Activated T-helper 2 cell treated with anti-CD3 and anti-CD28 coated beads, Interferon-gamma antibody, Interleukin-2, Interleukin-4, amounts not matched to agents 10 μg/mL and 5 μg/mL and 100 μg/mL, durations not matched to agents 14 hours and 24 hours and 36 hours (primary cell): ENCODE measurements at places on chromosomes 4 and X.

- no peak overlapping the region for H3K27ac ChIP-seq
- peaks cover 18% of the 10 kb centered on the region for H3K27me3 ChIP-seq
- H3K36me3 ChIP-seq, result no peaks in the 10 kb centered on the region
- DNase-seq, result no peak
- no peak overlapping the region for H3K4me3 ChIP-seq
- H3K4me1 ChIP-seq, result no peaks in the 10 kb centered on the region
Measured at GRCh38 chr4:104901961-104902605, 244.6 kb upstream of the TET2 start.

DNA sequence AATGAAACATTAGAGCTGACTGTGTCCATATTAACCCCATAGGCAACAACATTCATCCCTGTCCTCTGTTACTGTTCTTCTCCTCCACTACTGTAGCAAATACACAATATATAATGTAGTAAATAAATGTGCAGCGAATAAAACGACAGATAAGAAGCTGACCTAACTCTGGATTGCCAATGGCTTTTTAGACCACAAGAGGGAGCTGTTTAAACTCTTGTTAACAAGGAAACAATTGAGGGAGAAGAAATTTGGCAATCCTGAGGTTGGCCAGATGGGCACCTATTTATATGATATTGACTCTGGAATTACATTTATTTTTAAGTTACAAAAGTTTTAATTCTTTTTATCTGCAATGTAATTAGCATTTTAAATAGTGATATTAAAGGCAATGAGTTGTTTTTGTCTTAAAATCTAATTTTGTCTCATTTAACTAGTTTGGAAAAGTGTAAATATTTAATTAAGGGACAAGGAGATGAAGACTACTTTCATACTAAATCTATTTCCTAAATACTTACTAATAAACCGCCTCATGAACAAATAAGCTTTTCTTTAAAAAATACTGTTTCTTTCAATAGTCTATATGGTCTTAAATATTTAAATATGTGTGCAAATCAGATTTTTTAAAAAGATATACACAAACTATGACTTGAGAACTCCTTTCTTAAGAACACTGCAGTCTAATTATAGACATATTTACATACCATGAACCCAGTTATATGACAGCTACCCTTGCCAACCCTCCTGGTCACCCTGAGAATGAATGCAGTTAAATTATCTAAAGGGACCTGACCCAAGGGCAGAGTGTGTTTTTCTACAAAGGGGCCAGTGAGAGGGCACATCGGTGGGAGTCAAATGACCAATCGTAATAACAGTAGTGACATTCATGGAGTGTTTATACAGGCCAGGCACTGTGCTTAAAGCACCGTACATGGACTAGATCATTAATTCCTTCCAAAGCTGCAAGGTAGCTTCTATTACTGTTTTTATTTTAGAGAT, 52.9 kb upstream of the HPF1 start:
- DNase-seq, result no peak
- H3K27me3 ChIP-seq, result peaks cover 2% of the 10 kb centered on the region
- H3K4me1 ChIP-seq, result peaks cover 2% of the 10 kb centered on the region

- no peaks in the 10 kb centered on the region for H3K4me1 ChIP-seq
- no peak overlapping the region for H3K27ac ChIP-seq
- H3K36me3 ChIP-seq, result no peaks in the 10 kb centered on the region
- DNase-seq, result no peak
- no peak overlapping the region for H3K4me3 ChIP-seq
- no peaks in the 10 kb centered on the region for H3K27me3 ChIP-seq
Measured at GRCh38 chrX:12709047-12709446, 82.2 kb upstream of the PRPS2 start.

GRCh38 chr4:18480342-18480741, 458.8 kb upstream of the LCORL start:
- H3K4me1 ChIP-seq, result no peaks in the 10 kb centered on the region
- H3K36me3 ChIP-seq, result no peaks in the 10 kb centered on the region
- no peak for DNase-seq
- H3K27me3 ChIP-seq, result no peaks in the 10 kb centered on the region
- no peak overlapping the region for H3K4me3 ChIP-seq
- no peak overlapping the region for H3K27ac ChIP-seq

DNA sequence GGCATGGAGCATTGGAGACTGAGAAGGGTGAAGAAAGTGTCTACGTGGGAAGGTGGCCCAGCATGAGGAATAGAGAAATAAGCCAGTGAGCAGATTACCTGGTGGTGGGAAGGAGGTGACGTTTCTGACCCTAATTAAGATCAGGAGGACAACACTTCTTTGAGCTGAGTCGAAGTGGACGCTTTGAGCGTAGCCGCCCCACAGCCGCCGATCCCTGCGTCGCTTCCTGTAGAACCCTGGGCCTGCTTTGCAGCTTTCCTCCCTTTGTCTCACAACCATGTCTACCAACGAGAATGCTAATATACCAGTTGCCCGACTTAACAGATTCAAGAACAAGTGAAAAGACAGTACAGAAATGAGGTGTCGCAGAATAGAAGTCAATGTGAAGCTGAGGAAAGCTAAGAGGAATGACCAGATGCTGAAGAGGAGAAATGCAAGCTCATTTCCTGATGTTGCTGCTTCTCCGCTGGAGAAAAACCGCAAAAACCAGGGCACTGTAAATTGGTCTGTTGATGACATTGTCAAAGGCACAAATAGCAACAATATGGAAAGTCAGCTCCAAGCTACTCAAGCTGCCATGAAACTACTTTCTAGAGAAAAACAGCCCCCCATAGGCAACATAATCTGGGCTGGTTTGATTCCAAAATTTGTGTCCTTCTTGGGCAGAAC, 6.4 kb upstream of the ANTXR2 start:
- H3K27me3 ChIP-seq, result peaks cover 27% of the 10 kb centered on the region
- H3K4me3 ChIP-seq, result no peak overlapping the region
- H3K27ac ChIP-seq, result no peak overlapping the region

GRCh38 chr4:149344436-149344835, 471.2 kb downstream of the IQCM start:
- no peaks in the 10 kb centered on the region for H3K4me1 ChIP-seq
- H3K27me3 ChIP-seq, result no peaks in the 10 kb centered on the region
- H3K4me3 ChIP-seq, result no peak overlapping the region
- no peak overlapping the region for H3K27ac ChIP-seq
- DNase-seq, result no peak

GRCh38 chrX:113947548-113947947, 636.3 kb upstream of the HTR2C start:
- no peaks in the 10 kb centered on the region for H3K4me1 ChIP-seq
- no peaks in the 10 kb centered on the region for H3K36me3 ChIP-seq
- DNase-seq, result no peak
- no peaks in the 10 kb centered on the region for H3K27me3 ChIP-seq
- H3K27ac ChIP-seq, result no peak overlapping the region

- no peak for DNase-seq
- H3K4me1 ChIP-seq, result peaks cover 5% of the 10 kb centered on the region
- H3K4me3 ChIP-seq, result no peak overlapping the region
Measured at GRCh38 chr4:3287972-3288570, 4.8 kb upstream of the RGS12 start.

GRCh38 chr4:141133146-141133998, at the start of gene RNF150:
TSS of gene RNF150 (minus strand) at chr4:141133469.
- H3K27me3 ChIP-seq, result peaks cover 72% of the 10 kb centered on the region
- H3K4me3 ChIP-seq, result peak within 1 kb of the TSS; percentile 77
- peak; percentile 27 for DNase-seq
- H3K27ac ChIP-seq, result no peak within 1 kb of the TSS
- H3K36me3 ChIP-seq, result no peaks in the 10 kb centered on the region

DNA sequence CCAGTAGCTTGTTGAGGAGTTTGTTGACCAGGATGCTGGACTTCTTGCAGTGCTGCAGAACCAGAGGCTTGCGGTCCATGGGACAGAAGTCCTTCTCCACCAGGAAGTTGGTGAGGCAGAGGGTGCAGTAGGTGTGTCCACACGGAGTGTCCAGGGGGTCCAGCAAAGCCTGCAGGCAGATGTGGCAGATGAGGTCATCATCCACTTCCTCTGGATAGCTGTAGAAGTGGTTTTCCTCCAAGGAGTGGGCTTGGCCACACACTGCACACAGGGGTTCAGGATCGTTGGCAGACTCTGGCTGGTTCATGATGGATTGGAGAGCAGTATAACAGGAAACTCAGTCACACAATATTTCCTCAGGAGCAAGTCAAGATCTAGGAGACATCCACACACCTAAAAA, 17.6 kb downstream of the LNX1 start:
- H3K4me1 ChIP-seq, result no peaks in the 10 kb centered on the region
- H3K4me3 ChIP-seq, result no peak overlapping the region
- no peaks in the 10 kb centered on the region for H3K36me3 ChIP-seq

DNA sequence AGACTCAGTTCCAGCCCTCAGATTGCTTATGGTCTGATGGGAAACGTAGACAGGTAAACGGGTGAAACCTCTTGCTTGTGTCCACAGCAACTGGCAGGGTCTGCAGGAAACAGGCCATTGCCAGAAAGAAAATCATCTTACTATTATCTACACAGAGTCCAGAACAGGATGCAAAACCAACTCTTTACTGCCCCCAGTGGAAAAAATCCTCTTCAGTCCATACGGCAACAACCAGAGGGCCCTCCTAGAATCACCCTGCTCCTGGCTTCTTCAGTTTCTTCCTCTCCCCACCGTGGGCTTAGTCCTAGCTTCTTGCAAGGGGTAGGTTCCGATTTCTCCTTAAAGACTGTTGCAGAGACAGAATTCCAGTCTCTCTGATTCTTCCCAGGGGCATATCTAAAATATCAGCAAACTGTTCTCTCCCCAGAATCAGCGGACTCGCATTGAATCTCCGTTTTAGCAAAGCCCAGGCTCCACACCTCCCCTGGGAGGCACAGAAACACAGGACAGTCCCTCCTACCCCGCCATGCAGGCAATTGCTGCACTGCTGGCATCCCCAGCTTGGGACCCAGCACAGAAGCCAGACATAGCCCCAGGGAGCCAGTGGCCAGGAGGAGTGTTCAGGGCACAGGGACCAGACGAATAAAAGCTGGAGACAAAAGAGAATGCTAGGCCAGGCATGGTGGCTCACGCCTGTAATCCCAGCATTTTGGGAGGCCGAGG, 41.0 kb upstream of the SH3RF1 start:
- no peak overlapping the region for H3K4me3 ChIP-seq
- DNase-seq, result no peak
- no peaks in the 10 kb centered on the region for H3K4me1 ChIP-seq
- H3K27me3 ChIP-seq, result peaks cover 1% of the 10 kb centered on the region

DNA sequence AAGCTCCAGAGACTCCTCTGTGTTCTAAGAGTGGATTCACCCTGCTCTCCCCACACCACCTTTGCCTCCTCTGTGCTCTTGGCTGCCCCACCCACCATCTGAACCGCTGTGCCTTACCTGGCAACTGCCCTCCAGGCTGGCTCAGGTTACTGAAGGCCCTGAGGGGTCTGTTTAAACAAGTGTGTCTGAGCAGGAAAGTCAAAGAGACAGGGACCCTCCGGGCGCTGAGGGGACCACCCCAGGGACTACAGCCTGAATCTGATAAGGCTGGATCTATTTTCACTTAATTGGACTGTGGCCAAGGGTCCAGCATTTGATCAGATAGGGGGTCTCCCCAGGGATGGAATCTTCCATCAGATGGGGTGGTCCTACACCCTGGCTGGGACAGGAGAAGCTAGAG, 10.4 kb upstream of the MSX1 start:
- DNase-seq, result no peak
- no peaks in the 10 kb centered on the region for H3K36me3 ChIP-seq
- H3K27me3 ChIP-seq, result peaks cover 19% of the 10 kb centered on the region
- H3K27ac ChIP-seq, result no peak overlapping the region
- H3K4me3 ChIP-seq, result no peak overlapping the region

GRCh38 chrX:46376246-46376885, 168.9 kb downstream of the ZNF674 start:
- peaks cover 5% of the 10 kb centered on the region for H3K27me3 ChIP-seq
- H3K27ac ChIP-seq, result no peak overlapping the region
- no peak for DNase-seq

DNA sequence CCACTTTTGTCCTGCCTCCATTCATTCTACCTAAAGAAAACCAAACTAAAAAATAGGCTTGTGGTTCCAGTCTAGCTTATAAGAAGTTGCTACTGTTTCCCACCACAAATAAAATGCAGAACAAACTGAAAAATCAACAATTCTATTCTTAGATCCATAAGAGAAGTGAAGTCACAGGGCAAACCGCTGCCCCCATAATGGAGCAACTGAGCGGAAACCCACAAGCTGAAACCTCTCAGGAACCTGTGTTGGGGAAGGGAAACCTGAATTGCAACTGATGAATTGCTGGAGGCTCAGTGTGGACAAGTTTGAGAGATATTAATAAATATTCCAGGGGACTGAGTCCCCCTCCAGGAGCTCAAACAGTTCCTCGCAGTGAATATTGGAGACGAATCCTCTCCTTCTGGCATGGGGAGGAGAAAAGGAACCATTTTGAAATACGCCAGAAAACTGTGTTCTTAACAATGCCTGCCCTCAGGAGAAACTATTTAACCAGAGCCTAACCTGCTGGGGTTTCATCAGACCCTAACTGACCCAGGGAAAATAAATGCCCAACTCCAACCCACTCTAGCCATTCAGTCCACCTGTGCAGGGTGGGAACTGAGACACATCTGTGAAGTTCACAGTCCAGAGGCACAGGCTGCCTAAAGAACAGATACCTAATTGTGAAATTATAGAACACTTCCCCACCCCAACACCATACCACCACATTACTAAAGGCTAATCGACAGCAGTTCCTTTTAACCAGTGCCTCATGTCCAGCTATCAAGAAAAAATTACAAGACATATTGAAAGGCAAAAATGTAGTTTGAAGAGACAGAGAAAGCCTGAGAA, 22.8 kb upstream of the SH3RF1 start:
- H3K27ac ChIP-seq, result no peak overlapping the region
- H3K27me3 ChIP-seq, result peaks cover 32% of the 10 kb centered on the region
- no peak overlapping the region for H3K4me3 ChIP-seq
- no peaks in the 10 kb centered on the region for H3K36me3 ChIP-seq
- no peaks in the 10 kb centered on the region for H3K4me1 ChIP-seq

GRCh38 chrX:16979226-16979625, 32.8 kb downstream of the REPS2 start:
- DNase-seq, result no peak
- H3K4me1 ChIP-seq, result peaks cover 2% of the 10 kb centered on the region
- H3K36me3 ChIP-seq, result no peaks in the 10 kb centered on the region
- no peak overlapping the region for H3K4me3 ChIP-seq
- peaks cover 2% of the 10 kb centered on the region for H3K27me3 ChIP-seq

- H3K4me3 ChIP-seq, result no peak overlapping the region
- no peak for DNase-seq
- H3K27me3 ChIP-seq, result no peaks in the 10 kb centered on the region
- H3K4me1 ChIP-seq, result no peaks in the 10 kb centered on the region
- no peaks in the 10 kb centered on the region for H3K36me3 ChIP-seq
- no peak overlapping the region for H3K27ac ChIP-seq
Measured at GRCh38 chrX:144801786-144802185, 445.5 kb upstream of the SPANXN1 start.
